ENCODE measurements at places on chromosomes 5 and 9. TPM values are rescaled to one million over a fixed set of nuclear protein-coding genes. Genes with fewer than 3 reads are reported as not detected.

DNA sequence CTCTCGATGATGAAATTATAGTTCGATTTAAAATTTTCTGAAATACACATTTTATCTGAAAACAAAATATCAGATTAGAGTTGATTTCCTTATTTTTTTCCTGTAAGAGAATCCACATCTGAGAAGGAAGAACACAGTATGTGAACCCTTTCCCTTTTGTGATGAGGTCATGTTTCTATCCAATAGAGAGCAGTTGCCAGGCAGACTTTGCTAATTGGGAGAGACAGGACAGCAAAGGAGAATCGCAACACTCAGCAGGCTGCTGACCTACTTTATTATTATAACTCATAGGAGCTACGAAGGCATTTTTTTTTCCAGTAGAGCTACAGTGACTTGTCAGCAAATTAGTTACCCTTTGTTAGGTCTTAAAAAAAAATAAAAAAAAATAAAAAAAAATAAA, 242.1 kb downstream of the HCN1 start:
- no peaks in the 10 kb centered on the region for H3K4me1 ChIP-seq
- H3K27ac ChIP-seq: no peak overlapping the region
- no peaks in the 10 kb centered on the region for H3K36me3 ChIP-seq
- H3K4me3 ChIP-seq: no peak overlapping the region

DNA sequence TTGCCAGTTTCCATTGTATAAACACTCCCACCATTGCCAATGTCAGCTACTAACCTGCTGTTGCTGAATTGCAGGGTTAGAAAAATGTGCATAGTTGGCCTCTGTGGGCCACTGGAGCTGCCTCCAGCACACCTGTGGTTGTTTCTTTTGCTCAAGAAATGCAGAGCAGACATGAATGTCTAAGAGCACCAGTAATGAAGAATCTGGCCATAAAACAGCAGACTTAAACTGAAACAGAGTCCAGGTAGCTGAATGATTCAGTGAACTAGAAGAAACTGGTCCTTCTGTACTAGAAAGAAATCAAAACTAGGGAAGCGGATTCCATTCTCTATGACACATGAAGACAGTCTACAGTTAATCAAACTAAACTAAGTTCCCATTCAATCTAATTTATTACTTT, 48.2 kb downstream of the NUDT12 start:
- H3K4me3 ChIP-seq: no peak overlapping the region
- no peak overlapping the region for H3K27ac ChIP-seq
- no peaks in the 10 kb centered on the region for H3K36me3 ChIP-seq
- no peak for DNase-seq
- no peaks in the 10 kb centered on the region for H3K4me1 ChIP-seq

DNA sequence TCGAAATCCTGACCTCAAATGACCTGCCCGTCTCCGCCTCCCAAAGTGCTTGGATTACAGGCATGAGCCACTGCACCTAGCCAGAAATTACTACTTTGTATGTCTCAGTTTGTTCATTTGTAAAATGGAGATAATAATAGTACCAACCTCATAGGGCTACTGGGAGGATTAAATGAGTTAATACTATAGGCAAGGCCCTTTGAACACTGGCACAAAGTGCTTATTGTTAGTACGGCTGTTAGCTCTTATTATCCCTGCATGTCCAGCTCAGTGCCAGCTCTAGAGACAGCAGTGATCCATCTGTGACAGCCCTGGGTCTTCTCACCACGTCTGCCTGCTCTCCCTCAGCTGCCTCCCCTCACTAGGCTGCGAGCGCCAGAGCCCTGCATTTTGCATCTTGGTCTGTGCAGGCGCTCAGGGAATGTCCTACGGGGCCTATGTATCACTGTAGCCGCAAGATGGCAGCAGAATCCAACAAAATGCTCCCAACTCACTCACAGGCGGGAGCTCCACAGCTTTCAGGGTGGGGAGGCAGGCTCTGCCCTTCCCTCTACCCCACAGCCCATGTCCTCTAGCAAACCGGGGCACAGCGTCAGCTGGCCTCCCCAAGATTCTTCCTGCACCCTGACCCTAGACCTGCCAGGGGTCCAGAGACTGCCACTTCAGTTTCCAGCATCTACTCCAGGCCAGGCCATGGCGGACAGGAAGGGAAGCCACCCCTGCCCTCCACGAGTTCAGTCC, 17.7 kb upstream of the AKNA start:
- no peak overlapping the region for H3K4me3 ChIP-seq
- peaks cover 42% of the 10 kb centered on the region for H3K36me3 ChIP-seq
- no peaks in the 10 kb centered on the region for H3K27me3 ChIP-seq
- peaks cover 9% of the 10 kb centered on the region for H3K4me1 ChIP-seq
- peak; percentile 96 for DNase-seq
- H3K27ac ChIP-seq: no peak overlapping the region

CCDC69 gene
- total RNA-seq: 4.5 TPM

PNPLA7 gene
- total RNA-seq: 0.89 TPM

PCDHB8 gene
- total RNA-seq: 1.9 TPM

DNA sequence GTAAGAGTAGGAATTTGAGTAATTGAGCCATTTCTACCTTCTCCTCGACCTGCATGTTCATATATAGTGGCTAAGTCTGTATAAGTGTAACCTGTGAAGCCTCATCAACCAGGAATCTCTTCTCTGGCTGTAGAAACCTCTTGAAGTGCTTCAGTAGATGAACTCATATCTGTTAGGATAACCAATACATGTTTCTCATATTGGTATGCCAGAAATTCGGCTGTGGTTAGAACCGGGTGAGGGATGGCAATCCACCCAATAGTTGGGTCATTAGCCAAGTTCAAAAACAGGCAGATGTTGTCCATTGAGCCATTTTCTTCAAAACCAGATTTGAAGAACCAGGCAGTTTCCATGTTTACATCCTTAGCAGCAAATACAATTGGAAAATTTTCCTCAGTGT, 28.9 kb upstream of the GSN start:
- no peak overlapping the region for H3K4me3 ChIP-seq
- no peaks in the 10 kb centered on the region for H3K27me3 ChIP-seq
- no peak overlapping the region for H3K27ac ChIP-seq
- DNase-seq: no peak

DNA sequence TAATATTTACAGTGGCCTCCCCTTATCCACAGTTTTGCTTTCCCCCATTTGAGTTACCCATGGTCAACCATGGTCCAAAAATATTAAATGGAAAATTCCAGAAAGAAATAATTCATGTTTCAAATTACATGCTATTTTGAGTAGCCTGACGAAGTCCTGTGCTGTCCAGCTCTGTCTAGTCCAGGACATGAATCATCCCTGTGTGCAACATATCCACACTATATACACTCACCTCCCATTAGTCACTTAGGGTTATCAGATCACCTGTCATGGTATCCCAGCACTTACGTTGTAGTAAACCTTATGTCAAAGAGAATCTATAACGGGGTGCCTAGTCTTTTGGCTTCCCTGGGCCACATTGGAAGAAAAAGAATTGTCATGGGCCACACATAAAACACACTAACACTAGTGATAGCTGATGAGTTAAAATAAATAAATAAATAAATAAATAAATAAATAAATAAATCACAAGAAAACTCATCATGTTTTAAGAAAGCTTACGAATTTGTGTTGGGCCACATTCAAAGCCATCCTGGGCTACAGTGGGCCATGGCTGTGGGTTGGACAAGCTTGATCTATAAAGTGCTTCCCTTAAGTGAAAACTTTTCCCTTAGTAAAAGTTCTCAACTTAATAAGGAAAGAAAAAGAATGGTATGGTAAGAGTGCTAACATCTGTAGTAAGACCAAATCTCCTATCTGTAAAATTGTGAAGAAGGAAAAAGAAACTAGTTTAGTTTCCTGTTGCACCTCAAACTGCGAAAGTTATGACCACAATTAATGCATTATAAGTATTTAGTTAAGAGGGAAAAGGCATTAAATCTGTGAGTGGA, 15.9 kb upstream of the OMD start:
- no peak overlapping the region for H3K27ac ChIP-seq
- H3K27me3 ChIP-seq: no peaks in the 10 kb centered on the region
- H3K4me3 ChIP-seq: no peak overlapping the region
- H3K4me1 ChIP-seq: no peaks in the 10 kb centered on the region
- H3K36me3 ChIP-seq: no peaks in the 10 kb centered on the region

DNA sequence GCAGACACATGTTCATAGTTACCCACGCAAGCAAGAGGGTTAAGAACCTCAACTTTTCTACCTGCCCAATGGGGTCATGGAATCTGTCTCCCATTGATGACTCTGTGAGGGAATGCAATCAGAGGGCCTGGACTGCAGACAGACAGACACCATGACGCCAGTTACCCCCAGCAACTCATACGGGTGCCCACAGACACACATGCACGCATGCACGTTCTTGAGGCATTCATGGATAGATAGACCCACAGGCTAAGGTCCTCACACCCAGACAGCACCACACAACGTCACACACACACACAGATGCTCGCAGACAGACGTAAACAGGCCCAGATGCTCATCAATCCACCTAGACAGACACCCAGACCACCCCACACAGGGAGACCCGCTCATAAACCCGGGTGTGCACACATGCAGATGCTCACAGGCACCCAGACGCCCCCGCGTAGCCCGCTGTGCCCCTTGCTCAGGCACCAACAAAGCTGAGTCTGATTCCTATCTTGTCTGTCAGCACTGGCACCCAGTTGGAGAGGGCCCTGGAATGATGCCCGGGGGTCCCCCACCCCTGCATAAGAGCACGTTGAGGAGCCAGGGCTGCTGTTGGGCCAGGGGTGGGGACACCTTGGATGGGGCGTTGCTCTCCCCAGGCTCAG, 23.6 kb downstream of the LHX2 start:
- no peaks in the 10 kb centered on the region for H3K36me3 ChIP-seq
- H3K4me1 ChIP-seq: peaks cover 6% of the 10 kb centered on the region
- peaks cover 73% of the 10 kb centered on the region for H3K27me3 ChIP-seq
- DNase-seq: no peak
- no peak overlapping the region for H3K27ac ChIP-seq
- no peak overlapping the region for H3K4me3 ChIP-seq
